ENCODE measurements at places on chromosomes 11 and 22.

GRCh38 chr11:69715446-69715845 lies 11.6 kb upstream of the FGF19 start:
- DNase-seq: no peak

- DNase-seq: no peak
Observed at GRCh38 chr11:91350931-91351330, 873.7 kb upstream of the FAT3 start.

DNA sequence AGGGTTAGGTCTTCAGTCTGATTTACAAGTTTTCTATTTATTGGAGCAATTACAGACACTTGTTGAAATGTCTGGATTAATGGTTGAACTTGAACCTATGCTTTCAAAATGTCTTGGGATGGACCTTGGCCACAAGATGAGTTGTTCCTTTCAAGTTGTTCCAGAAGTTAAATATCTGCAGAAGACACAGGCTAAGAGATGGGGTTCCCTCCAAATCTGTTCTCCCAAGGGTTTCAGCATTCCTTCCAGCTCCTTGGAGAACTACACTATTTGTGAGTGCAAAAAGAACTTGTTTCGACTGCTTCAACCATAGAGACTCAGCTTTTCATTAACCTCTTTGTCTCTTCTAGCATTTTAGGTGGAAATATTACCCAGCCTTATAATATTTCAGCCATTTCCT lies 189.0 kb upstream of the BLID start:
- no peak for DNase-seq

DNA sequence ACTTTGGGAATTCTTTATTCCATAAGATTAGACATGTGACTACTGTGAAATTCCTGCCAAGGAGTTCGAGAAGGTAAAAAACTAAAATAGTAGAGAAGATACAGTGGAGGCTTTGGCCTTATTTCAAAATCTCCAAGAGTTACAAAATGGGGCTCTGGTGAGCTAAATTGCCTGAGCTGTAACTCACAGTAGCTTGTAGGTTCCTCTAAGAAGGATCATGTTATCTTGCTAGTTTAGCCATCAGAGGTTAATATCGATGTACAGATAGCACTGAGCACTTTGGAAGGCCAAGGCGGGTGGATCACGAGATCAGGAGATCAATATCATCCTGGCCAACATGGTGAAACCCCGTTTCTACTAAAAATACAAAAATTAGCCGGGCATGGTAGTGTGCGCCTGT lies 81.1 kb downstream of the USP35 start:
- DNase-seq: no peak

GRCh38 chr11:119339589-119340334 lies 921 bp downstream of the C1QTNF5 start:
- peak; percentile 79 for DNase-seq

DNA sequence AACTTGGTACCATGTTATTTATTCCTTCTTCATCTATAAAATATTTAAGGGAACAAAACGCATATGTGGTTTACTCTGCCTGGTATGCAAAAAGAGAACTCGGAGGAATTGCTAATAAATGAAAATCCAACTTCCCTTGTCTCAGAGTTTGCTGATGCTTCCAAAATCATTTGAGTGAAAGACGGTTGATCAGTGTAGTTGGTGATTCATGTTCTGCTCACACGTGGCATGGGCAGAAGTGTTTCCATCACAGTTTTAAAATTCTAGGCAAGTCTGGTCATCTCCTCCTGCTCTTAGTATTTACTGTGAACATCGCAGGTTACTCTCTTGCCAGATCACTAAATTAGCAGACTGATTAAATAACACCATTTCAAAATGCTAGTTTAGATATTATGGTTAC lies 11.9 kb upstream of the PARVB start:
- DNase-seq: no peak

- DNase-seq: no peak
Observed at GRCh38 chr11:134074346-134074745, 5.5 kb downstream of the JAM3 start.

GRCh38 chr22:50169774-50170341 lies 673 bp upstream of the PANX2 start:
- DNase-seq: no peak

GRCh38 chr11:44351006-44351660 lies 41.2 kb upstream of the ALX4 start:
- DNase-seq: no peak

GRCh38 chr11:91792779-91793262 lies 431.8 kb upstream of the FAT3 start:
- DNase-seq: no peak

DNA sequence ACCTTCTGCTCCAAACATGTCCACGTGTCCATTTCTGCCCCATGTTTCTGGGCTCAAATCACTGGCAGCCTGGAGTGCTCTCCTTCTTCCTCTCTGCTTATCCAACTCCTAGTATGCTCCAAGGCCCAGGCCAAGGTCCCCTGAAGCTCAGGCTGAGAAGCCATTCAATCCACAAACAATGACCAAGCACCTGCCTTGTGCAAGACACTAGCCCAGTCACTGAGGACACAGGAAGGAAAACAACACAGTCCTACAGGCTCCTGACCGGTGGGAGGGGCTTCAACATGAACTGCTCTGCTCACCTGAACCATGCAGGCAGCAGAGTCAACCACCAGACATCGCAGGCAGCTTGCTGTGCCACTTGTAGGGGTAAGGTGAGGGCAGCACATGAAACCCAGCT lies 93.6 kb downstream of the RPL27A start:
- DNase-seq: no peak

DNA sequence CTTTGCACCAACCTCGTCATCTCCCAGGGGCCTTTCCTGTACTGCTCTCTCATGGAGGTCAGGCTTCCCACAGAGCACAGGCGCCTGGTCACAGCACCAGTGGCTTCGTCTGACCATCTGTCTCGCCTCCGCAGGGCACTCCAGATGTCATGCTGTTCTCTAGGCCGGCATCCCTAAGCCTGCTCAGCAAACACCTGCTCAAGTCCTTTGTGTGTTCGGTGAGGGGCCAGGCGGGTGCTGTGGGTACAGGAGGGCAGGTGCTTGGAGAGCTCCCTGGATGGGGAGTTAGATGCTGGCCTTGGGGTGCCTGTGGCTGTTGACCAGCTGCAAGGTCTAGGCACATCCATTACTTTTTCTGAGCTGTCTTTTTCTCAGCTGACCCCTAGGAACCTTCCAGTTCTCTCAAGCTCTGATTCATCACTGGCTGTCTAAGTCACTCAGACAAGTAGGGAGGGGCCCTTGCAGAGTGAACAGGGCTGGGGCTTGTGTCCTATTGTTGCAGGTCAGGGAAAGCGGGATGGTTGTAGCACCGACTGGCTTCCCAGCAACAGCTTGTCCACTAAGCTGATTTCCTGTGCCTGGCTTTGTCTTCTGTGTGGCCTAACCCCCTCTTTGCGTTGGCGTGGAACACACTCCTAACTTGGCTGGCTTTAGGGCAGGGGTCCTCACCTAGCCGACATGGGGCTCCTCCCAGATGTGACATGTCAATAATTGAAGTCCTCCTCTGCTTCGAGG lies 9.2 kb downstream of the CLDN5 start:
- no peak for DNase-seq

DNA sequence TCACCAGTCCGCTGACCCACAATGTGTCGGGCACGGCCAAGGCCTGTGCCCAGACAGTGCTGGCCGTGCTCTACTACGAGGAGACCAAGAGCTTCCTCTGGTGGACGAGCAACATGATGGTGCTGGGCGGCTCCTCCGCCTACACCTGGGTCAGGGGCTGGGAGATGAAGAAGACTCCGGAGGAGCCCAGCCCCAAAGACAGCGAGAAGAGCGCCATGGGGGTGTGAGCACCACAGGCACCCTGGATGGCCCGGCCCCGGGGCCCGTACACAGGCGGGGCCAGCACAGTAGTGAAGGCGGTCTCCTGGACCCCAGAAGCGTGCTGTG lies 6.1 kb downstream of the SLC35C1 start:
- DNase-seq: no peak

DNA sequence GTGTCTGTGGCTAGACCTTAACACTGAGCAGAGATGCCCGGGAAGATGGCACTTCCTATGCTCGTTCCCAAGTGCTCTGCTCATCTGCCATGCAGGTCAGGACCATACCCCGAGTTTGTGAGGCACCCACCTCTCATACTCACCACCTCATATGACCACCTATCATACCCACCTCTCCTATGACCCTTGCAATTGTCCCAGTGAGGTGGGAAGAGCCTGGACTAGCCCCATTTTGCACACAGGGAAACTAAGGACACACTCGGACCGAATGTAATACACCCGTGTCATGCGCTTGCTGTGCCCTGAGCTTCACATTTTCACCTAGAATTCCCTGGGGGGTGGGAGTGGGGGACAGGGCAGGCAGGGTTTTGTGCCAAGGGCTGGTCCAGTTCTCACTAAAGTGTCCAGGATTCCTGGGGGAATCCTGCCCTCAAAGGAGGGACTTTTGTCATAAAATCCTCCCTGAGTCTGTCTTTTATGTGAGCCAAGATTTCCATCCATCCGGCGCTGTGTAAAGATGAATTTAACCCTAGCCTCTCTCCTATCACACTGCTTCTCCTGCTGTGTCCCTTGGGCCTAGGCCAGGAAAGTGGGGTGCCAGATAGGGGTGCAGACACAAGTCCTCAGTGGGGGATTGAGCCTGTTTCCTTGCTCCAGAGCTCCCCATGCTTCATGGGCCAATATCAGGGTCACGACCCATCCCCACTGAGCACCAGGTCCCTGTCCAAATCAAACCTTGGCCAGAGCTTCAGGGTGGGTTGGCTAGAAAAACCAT lies 20.0 kb downstream of the TPBGL start:
- no peak for DNase-seq
